Colonic mucosa (tissue), 4 donors: ENCODE measurements at places on chromosomes 6 and 20.

- H3K36me3 ChIP-seq, result no peaks in the 10 kb centered on the region
- H3K4me3 ChIP-seq, result no peak overlapping the region
- no peak for DNase-seq
- no peaks in the 10 kb centered on the region for H3K27me3 ChIP-seq
Observed at GRCh38 chr20:5967469-5967868, 17.0 kb downstream of the MCM8 start.

- H3K36me3 ChIP-seq, result no peaks in the 10 kb centered on the region
- no peak overlapping the region for H3K4me3 ChIP-seq
- no peaks in the 10 kb centered on the region for H3K27me3 ChIP-seq
Observed at GRCh38 chr6:55666037-55666436, 87.0 kb upstream of the HMGCLL1 start.

DNA sequence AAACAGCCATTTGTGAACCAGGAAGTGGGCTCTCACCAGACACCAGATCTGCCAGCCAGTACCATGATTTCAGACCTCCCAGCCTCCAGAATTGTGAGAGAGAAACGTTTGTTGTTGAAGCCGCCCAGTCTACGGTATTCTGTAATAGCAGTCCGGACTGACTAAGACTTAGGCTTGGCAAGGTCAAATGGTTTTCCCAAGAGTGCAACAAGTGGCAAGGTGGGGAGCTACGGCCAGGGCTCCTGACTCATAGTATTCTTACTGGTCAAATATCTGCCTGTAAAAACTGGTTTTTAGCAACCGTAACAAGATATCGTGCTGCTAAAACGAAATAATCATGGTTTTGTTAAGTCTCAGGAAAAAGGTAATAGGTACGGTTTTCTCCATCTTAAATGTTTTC, 37.8 kb downstream of the MCUR1 start:
- no peak for DNase-seq
- no peaks in the 10 kb centered on the region for H3K27me3 ChIP-seq
- H3K4me1 ChIP-seq, result no peaks in the 10 kb centered on the region

DNA sequence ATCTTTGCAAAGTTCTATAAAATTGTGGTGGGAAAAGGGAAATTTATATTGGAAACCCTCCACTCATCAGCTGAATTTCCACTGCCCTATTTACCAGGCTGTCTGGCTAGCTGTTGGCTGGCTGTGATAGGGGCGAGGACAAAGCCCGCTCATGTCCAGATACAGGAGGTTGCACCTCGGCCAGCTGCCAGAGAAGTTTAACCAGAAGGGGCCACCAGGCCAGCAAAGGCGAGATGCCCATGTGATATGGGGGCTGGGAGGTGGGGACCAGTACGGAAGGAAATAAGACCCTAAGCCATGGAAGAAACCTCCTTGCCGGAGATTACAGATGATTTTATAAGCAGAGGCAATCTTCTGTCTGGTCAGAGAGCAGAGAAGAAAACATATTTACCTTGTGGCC, 143.8 kb downstream of the FNDC1 start:
- H3K4me3 ChIP-seq, result no peak overlapping the region
- H3K27me3 ChIP-seq, result no peaks in the 10 kb centered on the region
- no peaks in the 10 kb centered on the region for H3K4me1 ChIP-seq
- DNase-seq, result no peak
- H3K27ac ChIP-seq, result no peak overlapping the region

- H3K27ac ChIP-seq, result no peak overlapping the region
- H3K4me3 ChIP-seq, result no peak overlapping the region
- H3K4me1 ChIP-seq, result peaks cover 7% of the 10 kb centered on the region
- H3K27me3 ChIP-seq, result no peaks in the 10 kb centered on the region
- DNase-seq, result no peak
- no peaks in the 10 kb centered on the region for H3K36me3 ChIP-seq
Observed at GRCh38 chr6:35341557-35341956, 801 bp upstream of the PPARD start.
